ENCODE measurements at places on chromosomes 11 and 22.

- DNase-seq, result no peak
Observed at GRCh38 chr11:74720596-74721478, 10.4 kb downstream of the CHRDL2 start.

- DNase-seq, result no peak
Observed at GRCh38 chr11:100928426-100928825, 201.2 kb downstream of the PGR start.

GRCh38 chr22:48682504-48682903 is 1145.2 kb downstream of the BRD1 start:
- no peak for DNase-seq

- DNase-seq, result no peak
Observed at GRCh38 chr22:19885841-19886592, 31.3 kb upstream of the GNB1L start.

- no peak for DNase-seq
Observed at GRCh38 chr11:46712874-46713576, 6.0 kb upstream of the F2 start.

- DNase-seq, result peak; percentile 15
Observed at GRCh38 chr11:17294033-17294432, 17.5 kb downstream of the NUCB2 start.

DNA sequence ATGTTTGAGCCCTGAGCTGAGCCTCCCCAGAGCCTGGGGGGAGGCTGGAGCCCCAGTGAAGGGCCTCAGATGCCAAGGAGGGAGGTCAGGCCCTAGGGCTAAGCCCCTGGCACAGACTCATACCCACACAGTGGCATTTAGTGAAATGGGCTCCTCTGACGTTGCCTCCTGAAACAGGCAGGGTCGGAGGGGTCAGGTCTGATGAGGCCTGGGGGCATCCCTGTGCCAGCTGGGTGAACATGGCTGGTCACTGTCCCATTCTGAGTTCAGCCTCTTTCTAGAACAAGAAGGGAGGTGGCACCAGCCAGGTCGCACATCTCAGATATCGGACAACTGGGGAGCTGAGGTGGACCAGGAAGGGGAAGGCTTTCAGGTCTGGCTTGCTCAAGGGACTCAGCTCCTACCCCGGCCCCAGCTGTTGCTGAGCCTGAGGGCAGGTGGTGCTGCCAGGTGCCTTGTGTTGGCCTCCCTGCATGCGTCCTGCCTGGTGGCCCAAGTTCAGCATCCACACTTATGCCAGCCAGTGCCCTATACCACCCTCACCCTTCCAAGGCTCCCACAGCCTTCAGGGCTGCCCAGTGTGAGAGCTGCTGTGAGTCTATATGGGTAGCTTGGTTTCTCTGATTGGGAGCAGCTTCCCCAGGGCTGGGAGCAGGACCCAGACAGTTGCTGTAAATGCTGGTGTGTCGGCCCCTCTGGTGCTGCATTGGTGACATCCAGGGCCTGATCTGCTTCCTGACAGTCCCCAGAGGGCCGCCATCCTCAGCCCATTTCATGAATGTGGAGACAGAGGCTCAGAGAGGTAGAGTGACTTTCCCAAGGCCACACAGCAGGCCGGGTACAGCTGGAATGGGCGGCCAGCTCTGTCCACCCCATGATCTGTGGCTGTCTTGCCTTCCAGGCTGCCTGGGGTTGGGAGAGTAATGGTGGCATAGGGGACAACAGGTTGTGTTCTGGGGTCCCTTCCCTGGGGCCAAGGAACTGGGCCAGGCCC is 32.8 kb upstream of the PPARA start:
- DNase-seq, result no peak

DNA sequence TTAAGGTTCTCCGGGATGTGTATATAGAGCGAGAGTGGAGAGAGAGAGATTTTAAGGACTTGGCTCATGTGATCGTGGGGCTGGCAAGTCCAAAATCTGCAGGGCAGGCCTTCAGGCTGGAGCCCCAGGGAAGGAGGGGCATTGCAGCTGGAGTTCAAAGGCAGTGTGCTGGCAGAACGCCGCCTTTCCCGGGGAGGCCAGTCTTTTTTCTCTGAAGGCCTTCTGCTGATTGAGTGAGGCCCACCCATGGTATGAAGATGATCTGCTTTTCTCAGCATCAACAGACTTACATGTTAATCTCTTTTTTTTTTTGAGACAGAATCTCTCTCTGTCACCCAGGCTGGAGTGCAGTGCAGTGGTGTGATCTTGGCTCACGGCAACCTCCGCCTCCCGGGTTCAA is 25.4 kb downstream of the FBLN1 start:
- no peak for DNase-seq

DNA sequence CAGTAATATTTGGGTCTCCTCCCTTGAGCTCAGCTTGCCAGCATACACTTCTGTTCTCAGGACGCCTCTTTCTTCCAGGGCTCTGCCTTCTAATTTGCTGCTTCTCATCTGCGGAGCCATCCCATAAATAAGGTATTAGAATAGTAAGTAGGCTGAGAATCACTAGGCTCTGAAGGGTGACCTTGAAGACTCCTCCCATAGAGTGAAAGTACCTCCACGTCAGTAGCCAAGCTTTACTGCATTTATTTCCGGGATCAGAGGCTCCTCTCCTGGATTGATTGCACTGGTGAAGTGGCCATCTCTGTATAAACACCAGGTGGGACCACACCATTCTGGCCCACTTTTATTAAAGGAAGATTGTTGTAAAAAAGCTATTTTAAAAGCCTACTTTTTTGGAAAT is 315.5 kb downstream of the FAT3 start:
- DNase-seq, result no peak

- no peak for DNase-seq
Observed at GRCh38 chr22:21719024-21719423, 16.6 kb downstream of the YPEL1 start.

DNA sequence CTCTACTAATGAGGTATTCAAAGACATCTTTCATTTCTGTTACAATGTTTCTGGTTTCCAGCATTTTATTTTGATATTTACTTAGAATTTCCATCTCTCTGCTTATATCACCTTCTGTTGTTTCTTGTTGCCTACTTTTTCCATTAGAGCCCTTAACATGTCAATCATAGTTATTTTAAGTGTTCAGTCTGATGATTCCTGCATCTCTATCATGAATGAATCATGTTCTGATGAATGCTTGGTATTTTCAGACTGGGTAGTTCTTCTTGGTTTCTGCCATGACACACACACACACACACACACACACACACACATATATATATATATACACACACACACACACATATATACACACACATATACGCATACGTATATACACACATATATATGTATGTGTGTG is 486.4 kb upstream of the ISX start:
- DNase-seq, result no peak

DNA sequence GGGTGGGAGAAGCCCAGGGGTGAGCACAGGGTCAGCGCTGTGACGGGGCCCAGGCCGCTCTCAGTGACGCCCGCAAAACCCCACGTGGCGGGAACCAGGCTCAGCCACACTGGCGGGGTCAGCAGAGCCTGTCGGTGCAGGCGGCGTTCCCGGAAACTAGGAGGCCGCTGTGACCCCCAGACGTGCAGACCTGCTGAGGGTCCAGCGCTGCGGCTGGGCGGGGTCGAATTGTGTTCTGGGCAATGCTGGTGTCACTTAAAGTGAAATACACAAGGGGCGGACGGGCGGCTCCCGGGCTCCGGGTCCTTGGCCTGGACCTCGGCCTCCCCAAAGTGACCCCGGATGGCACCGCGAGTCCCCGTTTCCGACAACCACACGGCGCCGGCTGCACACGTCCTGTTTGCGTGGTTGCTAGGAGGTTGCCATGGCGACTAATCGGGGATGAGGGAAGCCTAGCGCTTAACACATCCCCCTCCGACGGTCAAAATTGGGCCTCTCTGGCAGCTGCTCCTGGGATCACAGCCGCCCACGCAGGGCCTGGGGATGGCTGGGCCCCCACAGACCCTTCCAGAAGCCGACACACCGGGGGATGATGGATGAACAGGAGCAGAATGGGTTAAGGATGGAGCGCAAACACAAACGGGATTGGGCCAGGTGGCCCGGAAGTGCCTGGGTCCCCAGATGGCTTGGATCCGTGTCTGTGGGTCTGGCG is 81.7 kb upstream of the PRR5 start:
- peak; percentile 67 for DNase-seq

- no peak for DNase-seq
Observed at GRCh38 chr11:121463689-121464335, 11.0 kb upstream of the SORL1-AS1 start.

DNA sequence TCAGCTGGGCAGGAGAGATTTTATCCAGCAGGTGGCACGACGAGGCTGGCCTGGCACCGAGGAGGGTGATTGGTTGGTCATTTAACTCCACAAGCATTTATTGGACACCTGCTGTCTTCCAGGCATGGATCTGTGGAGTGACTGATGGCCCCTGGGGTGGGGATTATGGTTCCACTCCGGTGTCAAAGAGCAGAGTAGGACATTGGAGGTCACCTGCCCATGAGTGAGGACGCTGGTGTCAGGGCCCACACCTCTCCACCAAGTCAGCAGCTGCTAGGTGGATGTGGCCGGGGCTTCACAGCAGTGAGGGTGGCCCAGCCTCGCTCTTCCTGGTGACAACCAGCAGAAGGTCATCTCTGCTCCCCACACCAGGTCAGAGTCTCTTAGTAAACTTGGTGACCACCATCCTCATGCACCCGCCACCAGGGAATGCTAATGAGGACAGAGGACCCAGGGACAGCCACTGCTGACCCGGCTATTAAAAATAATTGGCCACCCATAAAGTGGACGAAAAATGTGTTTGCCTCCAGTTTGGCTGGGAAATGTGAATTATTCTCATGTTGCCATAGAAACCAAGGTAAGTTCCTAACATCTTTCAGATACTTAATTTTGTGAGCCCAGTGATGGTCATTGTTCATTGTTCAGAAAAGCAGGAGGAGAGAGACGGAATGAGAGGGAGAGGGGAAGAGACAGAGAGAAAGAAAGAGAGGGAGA is 428.7 kb downstream of the TBC1D22A start:
- no peak for DNase-seq

- DNase-seq, result no peak
Observed at GRCh38 chr11:87173185-87174039, 135.7 kb downstream of the TMEM135 start.
